Activated naive CD4-positive, alpha-beta T cell treated with anti-CD3 and anti-CD28 coated beads, Interleukin-2, amount 50 U/mL, for 72 hours (primary cell): ENCODE measurements at places on chromosomes 3 and 15. TPM values are rescaled to one million over a fixed set of nuclear protein-coding genes. Genes with fewer than 3 reads are reported as not detected.

SENP7 gene
- total RNA-seq: 34.4 TPM

PLXNB1 gene
- total RNA-seq: 3.0 TPM

MOBP gene
- not detected for total RNA-seq

LTF gene
- not detected for total RNA-seq

C3orf22 gene
- not detected for total RNA-seq

FBXW12 gene
- total RNA-seq: not detected

HRG gene
- not detected for total RNA-seq

FBXL22 gene
- 0.30 TPM for total RNA-seq

DPH3 gene
- 23.9 TPM for total RNA-seq

EDC3 gene
- total RNA-seq: 56.4 TPM

SLC51A gene
- not detected for total RNA-seq

ADGRG7 gene
- total RNA-seq: not detected

SLC9A9 gene
- total RNA-seq: 2.3 TPM

PLCL2 gene
- total RNA-seq: 17.8 TPM

APOD gene
- total RNA-seq: 0.54 TPM
